ENCODE measurements at places on chromosomes 5 and 9.

GRCh38 chr9:127923046-127923445, 6.2 kb upstream of the ST6GALNAC4 start:
- DNase-seq: no peak

DNA sequence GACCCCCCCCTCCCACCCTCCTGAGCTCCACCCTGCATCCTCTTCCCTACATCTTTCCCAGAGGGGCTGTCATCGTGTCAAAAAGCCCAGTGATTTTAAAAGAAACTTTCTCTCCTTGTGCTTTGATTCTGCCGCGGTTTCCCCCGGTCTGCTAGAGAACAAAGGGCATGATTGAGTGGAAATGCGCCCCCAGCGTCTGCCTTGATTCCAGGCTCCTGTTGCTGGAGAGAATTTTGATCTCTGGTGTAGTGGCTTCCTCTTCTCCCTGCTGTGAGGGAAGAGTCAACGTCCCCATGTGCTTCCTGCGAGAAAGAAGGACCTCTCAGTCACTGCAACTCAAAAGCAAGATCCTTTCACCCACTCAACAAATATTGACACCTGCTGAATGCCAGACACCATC, 61.9 kb upstream of the RAPGEF1 start:
- DNase-seq: no peak

DNA sequence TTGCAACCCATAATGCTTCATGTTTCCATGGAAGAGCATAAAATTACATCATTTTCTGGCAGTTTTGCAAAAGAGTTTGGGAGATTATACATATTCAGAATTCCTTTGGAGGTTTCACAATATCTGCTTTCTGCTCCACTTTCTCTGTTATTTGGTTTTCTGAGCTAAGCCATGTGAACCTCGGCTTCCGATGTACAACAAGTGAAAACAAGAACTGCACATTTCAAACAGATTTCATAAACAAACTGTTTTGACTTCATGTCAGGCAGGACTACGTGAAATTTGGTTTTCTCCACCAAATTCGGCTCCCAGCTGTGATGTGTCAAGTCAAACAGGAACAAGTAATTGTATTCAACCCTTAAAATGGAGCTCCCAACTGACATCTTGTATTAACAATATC, 609.8 kb downstream of the IRX1 start:
- DNase-seq: no peak

DNA sequence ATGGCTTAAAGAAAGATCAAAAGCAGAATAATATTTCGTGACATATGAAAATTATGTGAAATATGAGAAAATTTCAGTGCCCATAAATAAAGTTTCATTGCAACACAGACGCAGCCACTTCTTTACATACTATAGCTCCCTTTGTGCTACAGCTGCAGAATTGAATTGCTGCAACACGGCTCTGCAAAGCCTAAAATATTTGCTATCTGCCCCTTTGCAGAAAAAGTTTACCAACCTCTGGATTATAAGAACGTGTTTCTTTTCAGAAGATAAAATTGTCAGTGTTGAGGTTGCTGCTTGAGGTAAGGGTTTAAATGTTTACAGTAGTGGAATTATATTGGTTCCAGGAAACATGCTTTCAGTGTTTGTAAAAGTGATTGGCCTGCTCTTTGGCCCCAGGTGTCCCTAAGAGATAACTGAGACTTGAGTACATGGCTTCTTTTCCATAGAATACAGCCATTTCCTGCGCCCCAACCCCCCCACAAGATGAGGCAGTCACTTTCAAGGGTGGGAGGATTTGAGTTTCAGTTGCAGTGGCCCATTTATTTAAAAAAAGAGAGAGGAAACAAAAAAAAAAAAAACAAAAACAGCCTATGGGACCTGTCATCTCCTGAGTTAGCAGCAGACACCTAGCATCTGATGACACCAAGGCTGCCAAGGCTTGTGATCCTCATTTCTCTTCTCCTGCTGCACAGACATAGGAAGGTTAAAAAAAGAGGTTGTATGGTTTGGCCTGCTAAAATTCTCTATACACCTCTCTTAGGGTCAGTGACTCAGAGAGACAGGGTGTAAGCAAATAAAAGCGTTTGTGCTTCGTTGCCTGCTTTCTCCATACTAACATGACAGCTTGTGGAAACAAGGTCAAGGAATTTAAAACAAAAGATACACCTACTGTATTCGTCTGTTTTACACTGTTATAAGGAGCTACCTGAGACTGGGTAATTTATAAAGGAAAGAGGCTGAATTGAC, 28.0 kb upstream of the HTR4 start:
- DNase-seq: no peak
